Nasal cavity respiratory epithelium epithelial cell of viscerocranial mucosa (primary cell): ENCODE measurements at places on chromosomes 12 and 14. TPM values are rescaled to one million over a fixed set of nuclear protein-coding genes. Genes with fewer than 3 reads are reported as not detected.

Gene SOX5
- 0.07 TPM in 1 of 2 replicates, not detected in the other for total RNA-seq

Gene FGD4
- 23.2 and 27.7 TPM in 2 replicates for total RNA-seq

Gene GPR84
- total RNA-seq, result 0.07 TPM in 1 of 2 replicates, not detected in the other

Gene GALNT9
- not detected in 2 replicates for total RNA-seq

Gene PPFIA2
- total RNA-seq, result not detected in 2 replicates

Gene KRT6C
- 171 and 249 TPM in 2 replicates for total RNA-seq

Gene CLEC2A
- not detected in 2 replicates for total RNA-seq

Gene COX8C
- not detected in 2 replicates for total RNA-seq

Gene SIRT4
- total RNA-seq, result 0.68 and 1.1 TPM in 2 replicates

Gene ASIC1
- 1.0 and 2.1 TPM in 2 replicates for total RNA-seq

Gene CEP170B
- 37.6 and 72.1 TPM in 2 replicates for total RNA-seq

Gene CLEC1B
- total RNA-seq, result not detected in 2 replicates

Gene JDP2
- 47.5 and 80.3 TPM in 2 replicates for total RNA-seq

Gene KRT78
- 0.36 and 6.2 TPM in 2 replicates for total RNA-seq

Gene TSPAN9
- total RNA-seq, result 5.1 and 18.3 TPM in 2 replicates
